ENCODE measurements at places on chromosomes 11 and 22. TPM values are rescaled to one million over a fixed set of nuclear protein-coding genes. Genes with fewer than 3 reads are reported as not detected.

GRCh38 chr11:106133529-106133928 is 56.1 kb downstream of the AASDHPPT start:
- DNase-seq: no peak

DNA sequence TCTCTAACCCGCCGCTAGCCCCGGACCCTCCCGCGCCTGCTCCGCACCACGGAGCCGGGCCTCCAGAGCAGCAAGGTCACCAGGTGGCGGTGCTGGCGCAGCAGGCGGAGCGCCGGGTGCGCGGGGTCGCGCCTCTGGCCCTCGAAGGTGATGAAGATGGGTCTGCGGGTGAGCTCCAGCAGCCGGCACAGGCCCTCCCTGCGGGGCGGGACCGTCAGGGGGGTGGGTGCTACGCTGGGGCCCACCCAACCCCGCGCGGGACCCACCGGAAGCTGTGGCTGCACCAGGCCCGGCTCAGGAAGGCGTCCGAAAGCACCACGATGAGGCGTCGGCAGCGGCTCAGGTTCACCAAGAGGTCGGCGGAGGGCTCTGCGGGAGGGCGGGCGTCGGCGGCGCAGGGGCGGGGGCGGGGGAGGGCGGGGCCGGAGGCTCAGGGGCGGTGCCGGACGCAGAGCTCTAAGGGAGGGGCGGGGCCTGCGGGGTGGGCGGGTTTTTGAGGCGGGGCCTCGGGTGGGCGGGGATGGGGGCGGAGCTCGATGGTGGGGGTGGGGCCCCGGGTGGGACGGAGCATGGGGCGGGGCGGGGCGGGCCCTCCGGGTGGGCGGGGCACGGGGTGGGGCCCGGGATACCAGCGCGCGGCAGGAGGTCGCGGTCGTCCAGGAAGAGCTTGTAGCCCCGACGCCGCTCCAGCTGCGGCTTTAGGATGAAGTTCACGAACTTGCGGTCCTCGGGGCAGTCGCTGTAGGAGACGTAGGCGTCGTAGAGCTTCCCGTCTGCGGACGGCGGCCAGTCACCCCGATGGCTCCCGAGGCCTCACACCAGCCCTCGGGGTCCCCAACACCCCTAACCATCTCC is 7.8 kb downstream of the SIGIRR start:
- DNase-seq: no peak

GRCh38 chr11:121538054-121538453 is 85.3 kb upstream of the SORL1-AS1 start:
- DNase-seq: no peak

DNA sequence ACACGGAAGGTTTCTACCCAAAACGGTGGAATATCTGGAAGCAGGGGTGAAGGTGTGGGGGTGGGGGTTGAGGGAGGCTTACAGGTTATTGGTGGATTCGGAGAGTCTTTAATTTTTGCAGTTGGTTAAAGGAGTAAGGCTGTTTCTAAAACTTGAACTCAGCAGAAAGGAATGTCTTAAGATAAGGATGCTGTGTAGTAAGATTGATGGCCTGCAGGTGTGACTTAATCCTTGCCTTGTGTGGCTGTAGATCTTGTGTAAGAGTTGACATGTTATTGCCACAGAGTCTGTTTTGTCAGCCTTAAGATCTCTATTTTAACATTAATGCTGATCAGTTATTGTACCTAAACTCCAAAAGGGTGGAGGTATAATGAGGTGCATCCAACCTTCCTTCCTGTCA is 16.4 kb upstream of the OR6M1 start:
- no peak for DNase-seq

DNA sequence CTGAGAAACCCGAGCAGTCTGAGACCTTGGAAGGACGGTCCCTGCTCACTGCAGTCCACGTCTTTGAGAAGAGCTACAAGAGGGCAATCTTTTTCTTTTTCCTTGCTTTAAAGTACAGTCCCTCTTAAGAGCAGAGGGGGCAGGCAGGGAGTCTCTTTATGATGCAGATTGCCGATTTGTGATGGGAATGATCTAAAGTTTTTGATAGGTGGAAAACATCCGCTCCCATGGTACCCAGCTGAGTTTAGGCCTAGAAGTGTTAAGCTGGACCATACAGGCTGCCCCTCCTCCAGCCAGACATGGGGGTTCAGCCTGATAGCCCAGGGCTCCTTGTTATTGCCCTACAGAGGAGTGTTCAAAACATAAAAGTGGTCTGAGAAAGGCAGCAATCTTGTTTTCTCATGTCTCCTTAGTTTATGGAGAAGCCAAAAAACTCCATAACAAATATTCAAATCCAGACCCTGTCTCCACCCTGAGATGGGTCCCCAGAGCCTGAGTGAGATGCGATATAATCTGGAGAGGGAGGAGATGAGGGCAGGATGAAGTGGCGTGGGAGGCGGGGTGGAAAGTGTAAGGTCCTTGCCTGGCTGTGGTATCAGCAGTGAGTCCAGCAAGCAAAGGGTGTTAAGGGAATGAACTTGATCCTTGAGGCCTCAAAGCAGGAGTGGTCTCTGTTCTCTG is 135.1 kb downstream of the FDX1 start:
- DNase-seq: no peak

DNA sequence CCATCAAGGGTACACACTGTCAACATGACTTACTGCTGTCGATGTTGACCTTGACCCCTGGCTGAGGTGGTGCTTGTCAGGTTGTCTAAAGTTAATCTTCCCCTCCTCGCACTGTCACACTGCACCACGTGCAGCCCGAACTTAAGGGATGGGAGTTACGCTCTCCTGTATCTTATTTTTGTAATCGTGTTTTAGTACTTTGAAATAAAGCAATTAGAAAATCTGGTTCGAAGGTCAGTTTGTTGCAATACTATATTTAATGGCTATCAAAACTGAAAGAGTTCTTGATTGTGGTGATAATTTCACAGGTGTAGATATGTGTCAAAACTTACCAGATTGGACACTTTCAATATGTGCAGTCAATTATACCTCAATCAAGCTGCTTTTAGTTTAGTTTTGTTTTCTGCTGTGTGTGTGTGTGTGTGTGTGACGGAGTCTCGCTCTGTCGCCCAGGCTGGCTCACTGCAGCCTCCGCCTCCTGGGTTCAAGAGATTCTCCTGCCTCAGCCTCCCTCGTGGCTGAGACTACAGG is 10.7 kb upstream of the ST14 start:
- no peak for DNase-seq

- no peak for DNase-seq
Observed at GRCh38 chr11:112322173-112322790, 61.6 kb upstream of the PLET1 start.

GRCh38 chr11:78652843-78653239 is 78.2 kb upstream of the NARS2 start:
- DNase-seq: no peak

DNA sequence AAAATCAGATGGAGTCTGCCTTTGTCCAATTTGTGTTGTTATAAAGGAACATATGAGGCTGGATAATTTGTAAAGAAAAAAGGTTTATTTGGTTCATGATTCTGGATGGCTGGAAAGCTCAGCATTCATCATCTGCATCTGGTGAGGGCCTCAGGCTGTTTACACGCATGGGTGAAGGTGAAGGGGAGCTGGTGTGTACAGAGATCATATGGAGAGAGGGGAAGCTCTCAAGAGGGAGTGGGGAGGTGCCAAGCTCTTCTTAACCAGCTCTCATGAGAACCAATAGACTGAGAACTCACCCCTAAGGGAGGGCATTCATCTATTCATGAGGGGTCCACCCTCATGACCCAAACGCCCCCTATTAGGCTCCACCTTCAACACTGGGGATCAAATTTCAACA is 40.0 kb downstream of the NEU3 start:
- no peak for DNase-seq

DNA sequence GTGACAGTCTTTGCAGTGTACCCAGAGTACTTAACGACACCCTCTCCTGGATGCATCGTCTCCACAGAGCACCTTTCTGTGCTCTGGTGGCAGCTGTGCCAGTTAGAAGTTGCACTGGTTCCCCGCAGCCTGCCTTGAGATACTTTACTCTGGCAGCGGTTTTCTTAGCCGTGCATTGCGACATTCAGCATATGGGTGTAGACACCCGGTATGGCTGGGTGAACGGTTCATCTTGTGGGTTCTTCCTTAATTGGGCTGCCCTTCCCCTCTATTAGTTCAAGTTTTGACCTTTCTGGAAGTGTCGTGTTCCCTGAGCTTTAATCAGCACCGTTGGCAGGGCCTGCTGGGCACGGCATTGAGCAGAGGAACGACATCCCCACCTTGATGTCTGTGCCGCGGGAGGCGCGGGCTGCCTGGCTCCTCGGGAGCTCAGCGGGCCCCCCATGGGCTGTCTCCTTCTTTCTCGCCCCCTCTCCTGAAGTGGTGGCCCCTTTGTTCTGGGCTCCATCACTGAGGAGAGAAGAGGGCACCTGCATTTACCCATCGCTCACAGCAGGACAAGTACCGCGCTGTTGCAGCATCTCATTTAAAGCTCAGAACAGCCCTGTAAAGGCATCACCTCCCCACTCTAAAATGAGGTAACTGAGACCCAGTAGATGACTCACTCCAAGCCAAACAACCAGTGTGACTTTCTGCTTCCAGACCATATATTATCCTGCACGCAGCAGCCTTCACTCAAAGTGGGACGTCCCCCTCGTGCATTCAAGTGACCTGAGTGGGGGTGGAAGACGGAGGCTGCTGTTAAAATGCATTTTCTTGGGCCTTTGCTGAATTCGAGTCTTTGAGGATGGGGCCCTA is 13.3 kb downstream of the FAM83F start:
- DNase-seq: no peak

- DNase-seq: no peak
Observed at GRCh38 chr11:119432484-119433357, 9.7 kb upstream of the THY1 start.

DNA sequence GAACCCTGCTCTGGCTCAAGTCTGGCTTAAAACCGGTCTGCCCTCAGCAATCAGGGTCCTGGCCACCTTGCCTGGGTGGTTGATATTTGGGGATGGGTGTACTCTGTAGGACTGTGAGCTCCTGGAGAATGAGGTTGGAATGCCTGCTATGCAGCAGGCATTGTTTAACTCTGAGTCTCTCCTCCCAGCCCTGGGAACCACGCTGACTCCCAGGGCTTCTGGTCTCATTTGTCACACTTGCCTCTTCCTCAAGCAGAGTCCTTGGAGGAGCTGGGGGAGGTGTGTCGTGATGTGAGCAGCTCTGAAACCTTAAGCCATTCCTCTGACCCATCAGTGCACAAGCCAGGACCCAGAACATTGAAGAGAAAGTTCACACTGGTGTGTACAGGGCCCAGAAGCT is 340.1 kb downstream of the MN1 start:
- DNase-seq: no peak

GRCh38 chr22:50219800-50220602 is 19.2 kb downstream of the SELENOO start:
- DNase-seq: no peak

DNA sequence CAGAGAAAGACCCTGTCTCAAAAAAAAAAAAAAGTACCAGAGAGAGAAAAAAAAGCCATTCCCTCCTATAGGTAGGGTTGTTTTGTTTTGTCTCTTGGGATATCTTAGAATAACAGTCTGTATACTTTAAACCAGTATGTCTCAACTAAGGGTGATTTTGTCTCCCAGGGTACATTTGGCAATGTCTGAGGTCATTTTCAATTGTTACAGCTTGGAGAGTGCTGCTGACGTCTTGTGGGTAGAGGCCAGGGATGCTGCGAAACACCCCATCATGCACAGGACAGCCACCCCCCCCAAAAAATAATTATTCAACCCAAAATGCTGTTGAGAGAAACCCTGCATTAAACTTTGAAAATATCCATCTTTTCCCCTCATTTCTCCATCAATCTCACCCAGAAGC is 56.1 kb upstream of the CRTAM start:
- no peak for DNase-seq

DNA sequence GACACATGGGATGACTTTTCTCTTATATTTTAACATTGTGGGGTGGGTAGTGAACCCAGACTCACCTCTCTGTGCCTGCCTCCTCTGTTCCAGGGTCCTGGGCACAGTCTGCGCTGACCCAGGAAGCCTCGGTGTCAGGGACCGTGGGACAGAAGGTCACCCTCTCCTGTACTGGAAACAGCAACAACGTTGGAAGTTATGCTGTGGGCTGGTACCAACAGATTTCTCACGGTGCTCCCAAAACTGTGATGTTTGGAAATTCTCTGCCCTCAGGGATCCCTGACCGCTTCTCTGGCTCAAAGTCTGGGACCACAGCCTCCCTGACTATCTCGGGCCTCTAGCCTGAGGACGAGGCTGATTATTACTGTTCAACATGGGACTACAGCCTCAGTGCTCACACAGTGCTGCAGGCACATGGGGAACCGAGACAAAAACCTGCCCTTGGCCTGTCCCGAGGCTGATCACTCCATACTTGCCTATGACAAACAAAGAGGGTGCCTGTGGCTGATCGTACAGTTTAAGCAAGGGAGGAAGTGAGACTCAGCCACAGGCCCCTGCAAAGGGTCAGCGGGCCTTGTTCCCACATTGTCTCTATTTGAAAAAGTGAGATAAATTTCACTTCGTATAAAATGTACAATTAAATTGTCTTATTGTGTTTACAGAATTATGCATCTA is 43.7 kb upstream of the TOP3B start:
- DNase-seq: no peak

DNA sequence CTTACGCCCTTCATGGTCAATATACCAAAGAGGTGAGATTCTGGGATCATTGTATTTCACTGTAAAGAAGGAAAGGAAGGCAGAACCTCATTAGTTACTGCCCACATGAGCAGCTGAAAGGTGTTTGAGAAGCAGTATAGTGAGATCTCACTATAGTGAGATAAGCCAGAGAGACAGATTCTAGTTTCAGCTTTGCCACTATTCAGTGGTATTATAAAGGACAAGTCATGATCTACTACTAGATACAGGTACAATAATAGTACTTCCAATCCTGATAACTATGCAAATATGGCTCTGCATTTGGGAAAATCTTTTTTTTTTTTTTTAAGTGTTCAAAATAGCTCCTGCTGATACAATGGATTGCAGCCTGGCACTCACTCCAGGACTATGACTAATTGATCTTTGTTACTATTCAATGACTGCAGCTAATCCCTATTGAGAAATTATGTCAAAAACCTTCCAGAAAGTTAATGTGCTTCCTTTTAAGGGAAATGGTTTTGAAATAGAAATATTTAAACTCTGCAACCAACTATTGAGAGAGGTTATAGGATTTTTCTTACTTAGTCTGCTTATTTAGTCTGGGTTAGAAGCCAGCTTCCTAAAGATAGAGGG is 8.3 kb upstream of the DLAT start:
- DNase-seq: no peak

Gene TBX1
- 3.6 TPM for total RNA-seq

Gene OR8J3
- total RNA-seq: not detected

Gene CLDN5
- 1,795 TPM for total RNA-seq

Gene F2
- total RNA-seq: not detected

Gene OVOL1
- total RNA-seq: not detected

Gene MMP13
- total RNA-seq: not detected

Gene MAJIN
- total RNA-seq: 0.68 TPM

Gene OR5B21
- not detected for total RNA-seq

Gene IFITM10
- total RNA-seq: not detected
